H1 (cell line): ENCODE measurements at places on chromosomes 7 and 10. TPM values are rescaled to one million over a fixed set of nuclear protein-coding genes. Genes with fewer than 3 reads are reported as not detected.

- H3K27me3 ChIP-seq, result no peaks in the 10 kb centered on the region
- H3K27ac ChIP-seq, result no peak overlapping the region
- no peak overlapping the region for H3K4me3 ChIP-seq
- peak; percentile 13 for DNase-seq
- no peaks in the 10 kb centered on the region for H3K4me1 ChIP-seq
Measured at GRCh38 chr7:71682841-71683781, 551.2 kb downstream of the GALNT17 start.

DNA sequence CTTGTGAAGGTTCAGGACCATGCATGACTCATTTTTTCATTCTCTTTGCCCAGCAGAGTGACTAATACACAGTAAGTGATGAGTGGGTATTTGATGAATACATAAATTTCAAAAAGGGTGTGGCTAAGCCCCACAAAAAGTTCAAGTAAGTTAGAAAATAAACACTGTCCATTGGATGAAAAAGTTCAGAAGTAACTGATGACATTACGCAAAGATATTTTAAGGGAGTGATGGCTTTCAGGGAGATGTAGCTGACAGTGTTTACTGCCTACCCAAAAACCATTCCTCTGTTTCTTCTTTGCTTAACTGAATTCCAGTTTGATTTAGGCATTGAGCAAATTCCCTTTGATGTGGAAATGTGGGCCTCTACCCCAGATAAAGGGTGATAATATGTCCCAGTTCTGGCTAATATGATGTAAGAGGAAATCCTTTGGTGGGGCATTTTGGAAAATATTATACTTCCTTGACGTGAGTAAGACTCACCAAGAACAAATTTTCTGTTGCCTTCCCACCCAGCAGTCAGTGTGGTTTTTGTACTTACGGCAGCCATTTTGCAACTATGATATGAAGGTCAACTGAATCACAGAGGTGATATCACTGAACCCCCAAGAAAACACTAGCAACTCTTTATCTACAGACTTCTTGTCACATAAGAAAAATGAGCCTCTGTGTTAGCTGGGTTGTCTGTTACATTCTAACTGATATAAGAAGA, 29.0 kb upstream of the EBLN1 start:
- no peak for DNase-seq
- H3K27ac ChIP-seq, result no peak overlapping the region
- no peaks in the 10 kb centered on the region for H3K36me3 ChIP-seq
- peaks cover 23% of the 10 kb centered on the region for H3K27me3 ChIP-seq

GRCh38 chr7:114047889-114048288, 129.1 kb upstream of the PPP1R3A start:
- no peak overlapping the region for H3K27ac ChIP-seq
- H3K4me3 ChIP-seq, result no peak overlapping the region

DNA sequence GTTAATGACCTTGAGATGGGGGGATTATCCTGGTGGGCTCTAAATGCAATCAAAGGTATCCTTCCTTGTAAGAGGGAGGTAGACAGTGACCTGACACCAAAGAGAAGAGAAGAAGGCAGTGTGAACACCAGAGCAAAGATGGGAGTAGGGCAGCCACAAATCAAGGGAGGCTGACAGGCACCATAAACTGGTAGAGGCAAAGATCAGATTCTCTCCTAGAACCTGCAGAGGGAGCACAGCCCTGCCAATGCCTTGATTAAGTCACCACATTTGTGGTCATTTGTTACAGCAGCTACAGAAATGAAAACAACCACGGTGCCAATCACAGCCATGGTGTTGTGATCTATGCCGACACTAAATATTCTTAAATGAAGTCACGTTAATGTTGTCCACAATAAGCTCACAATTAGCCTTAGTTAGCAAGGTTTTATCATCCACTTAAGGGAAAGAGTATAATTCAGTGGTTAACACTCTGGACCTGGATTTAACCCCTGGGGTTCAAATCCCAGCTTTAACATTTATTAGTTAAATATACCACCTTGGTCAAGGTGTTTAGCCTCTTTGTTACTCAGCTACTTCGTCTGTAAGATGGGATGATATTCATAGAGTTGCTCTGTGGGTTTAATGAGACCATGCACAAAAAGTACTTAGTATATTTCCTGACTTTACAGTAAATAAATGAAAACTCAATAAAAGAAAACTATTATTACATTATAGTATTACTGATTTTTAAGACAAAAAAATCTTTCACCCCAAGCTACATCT, 70.8 kb downstream of the SGMS1 start:
- H3K27ac ChIP-seq, result no peak overlapping the region
- DNase-seq, result no peak
- no peak overlapping the region for H3K4me3 ChIP-seq
- no peaks in the 10 kb centered on the region for H3K27me3 ChIP-seq

Gene NPS
- not detected in 2 replicates for total RNA-seq

Gene CCDC146
- 0.63 and 2.4 TPM in 2 replicates for total RNA-seq
